ENCODE measurements at places on chromosomes 7 and 10. TPM values are rescaled to one million over a fixed set of nuclear protein-coding genes. Genes with fewer than 3 reads are reported as not detected.

DNA sequence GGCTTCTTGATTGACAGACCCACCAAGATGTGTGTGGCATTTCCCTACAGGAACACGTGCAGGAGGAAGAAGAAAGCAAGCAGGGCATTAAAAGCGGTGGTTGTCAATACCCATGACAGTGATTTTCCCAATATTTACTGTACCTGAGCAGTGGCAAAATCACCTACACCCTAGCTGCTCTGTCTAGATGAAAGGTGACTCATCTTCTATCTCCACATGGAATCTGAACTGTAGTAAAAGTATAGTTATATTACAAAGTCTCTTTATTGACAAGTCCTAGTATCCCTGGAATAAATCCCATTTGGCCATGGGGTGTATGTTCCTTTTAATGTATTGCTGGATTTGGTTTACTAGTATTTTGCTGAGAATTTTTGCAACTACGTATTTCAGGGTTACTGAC is 458.8 kb upstream of the SORCS1 start:
- H3K27ac ChIP-seq = no peak overlapping the region
- no peaks in the 10 kb centered on the region for H3K36me3 ChIP-seq
- no peaks in the 10 kb centered on the region for H3K27me3 ChIP-seq
- H3K4me3 ChIP-seq = no peak overlapping the region
- DNase-seq = no peak
- no peaks in the 10 kb centered on the region for H3K4me1 ChIP-seq

DNA sequence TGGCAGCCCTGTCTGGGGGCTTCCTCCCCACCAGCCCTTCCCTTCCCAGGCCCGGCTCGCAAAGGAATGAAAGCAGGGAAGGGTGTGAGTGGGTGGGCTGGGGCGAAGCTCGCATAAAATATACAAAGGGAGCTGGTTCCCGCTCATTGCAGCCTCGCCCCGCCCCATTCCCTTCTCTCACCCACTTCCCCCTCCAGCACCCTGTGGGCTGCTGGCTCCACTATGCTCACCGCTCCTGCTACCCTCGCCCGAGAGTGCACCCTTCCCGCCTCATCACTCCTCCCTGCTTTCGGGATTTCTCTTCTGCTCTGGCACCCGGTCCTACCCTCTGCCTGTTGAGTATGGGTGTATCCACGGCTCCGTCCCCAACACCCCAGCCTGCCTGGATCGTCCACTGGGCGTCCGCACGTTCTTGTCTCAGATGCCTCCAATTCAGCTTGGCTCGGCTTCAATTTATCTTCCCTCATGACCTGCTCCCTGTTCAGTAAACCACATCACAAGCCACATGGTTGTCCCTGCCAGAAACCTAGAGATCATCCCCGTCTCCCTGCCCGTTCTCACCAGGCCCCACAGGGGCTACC is 14.4 kb upstream of the TTYH3 start:
- no peak for DNase-seq
- H3K4me1 ChIP-seq = no peaks in the 10 kb centered on the region
- H3K27me3 ChIP-seq = no peaks in the 10 kb centered on the region
- no peak overlapping the region for H3K4me3 ChIP-seq

DNA sequence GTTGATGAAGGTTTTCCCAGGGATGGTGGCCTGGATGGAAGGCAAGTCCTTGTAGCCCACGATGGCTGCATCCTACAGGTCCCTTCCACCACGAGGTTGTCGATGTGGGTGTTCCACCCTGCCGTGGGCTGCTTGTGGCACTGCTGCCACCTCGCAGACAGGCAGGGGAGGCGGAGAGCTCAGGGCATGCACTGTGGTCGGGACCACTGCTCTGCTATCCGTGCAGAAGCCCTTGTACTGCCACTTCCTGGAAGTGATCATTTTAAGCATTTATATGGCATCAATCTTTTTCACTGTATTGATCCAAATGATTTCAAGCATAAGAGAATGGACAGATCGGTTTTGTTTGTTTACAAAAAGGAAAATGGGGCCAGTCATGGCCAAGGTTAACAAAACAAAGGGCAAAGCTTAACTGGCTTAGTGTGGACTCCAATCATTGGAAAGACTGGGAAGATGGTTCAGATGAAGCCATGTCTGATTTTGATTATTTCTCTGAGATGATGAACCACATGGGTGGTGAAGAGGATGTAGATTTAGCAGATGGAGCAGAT is 8.2 kb upstream of the CYP17A1 start:
- no peaks in the 10 kb centered on the region for H3K36me3 ChIP-seq
- DNase-seq = no peak
- no peaks in the 10 kb centered on the region for H3K4me1 ChIP-seq
- no peaks in the 10 kb centered on the region for H3K27me3 ChIP-seq

STAG3 gene
- total RNA-seq = 5.5 TPM

All from CD4-positive, alpha-beta T cell (primary cell).